ENCODE measurements at places on chromosomes 4 and X. TPM values are rescaled to one million over a fixed set of nuclear protein-coding genes. Genes with fewer than 3 reads are reported as not detected.

DNA sequence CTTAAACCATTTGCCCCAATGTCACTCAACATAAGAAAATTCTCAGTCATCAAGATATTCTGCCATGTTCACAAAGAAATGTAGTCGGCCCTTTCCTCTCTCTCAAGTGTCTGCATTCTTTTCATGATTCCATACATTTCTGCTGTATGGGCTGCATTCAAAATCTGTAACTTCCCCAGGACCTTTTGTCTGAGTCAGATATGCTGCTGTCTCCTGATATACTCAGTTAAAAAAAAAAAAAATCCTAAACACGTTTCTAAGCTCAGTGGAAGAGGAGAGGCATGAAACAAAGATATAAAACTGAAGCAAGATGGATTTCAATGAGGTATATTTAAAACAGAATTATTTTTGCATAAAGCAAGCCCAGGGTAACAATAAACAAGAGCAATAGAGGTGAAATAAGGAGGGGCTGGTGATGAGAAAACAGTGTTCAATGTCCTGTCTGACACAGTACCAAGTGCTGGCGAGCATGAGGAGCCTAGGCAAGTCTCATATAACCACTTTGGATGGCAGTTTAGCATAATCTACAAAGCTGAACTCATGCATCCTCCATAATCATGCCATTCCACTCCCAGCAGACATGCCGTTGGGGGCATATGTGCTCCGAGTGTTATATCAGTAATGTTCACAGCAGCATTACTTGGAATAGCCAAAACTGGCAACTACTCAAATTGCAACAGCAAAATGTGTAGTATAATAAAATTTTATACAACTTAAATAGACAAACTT, 76.7 kb downstream of the MANBA start:
- H3K4me1 ChIP-seq: no peaks in the 10 kb centered on the region
- H3K4me3 ChIP-seq: no peak overlapping the region
- peaks cover 7% of the 10 kb centered on the region for H3K36me3 ChIP-seq
- no peaks in the 10 kb centered on the region for H3K27me3 ChIP-seq

The STX18 gene
- total RNA-seq: 32.8 TPM

- H3K4me3 ChIP-seq: no peak overlapping the region
- H3K4me1 ChIP-seq: no peaks in the 10 kb centered on the region
- DNase-seq: no peak
- H3K36me3 ChIP-seq: no peaks in the 10 kb centered on the region
- no peaks in the 10 kb centered on the region for H3K27me3 ChIP-seq
Observed at GRCh38 chr4:139809757-139810140, 144.1 kb downstream of the MGST2 start.

DNA sequence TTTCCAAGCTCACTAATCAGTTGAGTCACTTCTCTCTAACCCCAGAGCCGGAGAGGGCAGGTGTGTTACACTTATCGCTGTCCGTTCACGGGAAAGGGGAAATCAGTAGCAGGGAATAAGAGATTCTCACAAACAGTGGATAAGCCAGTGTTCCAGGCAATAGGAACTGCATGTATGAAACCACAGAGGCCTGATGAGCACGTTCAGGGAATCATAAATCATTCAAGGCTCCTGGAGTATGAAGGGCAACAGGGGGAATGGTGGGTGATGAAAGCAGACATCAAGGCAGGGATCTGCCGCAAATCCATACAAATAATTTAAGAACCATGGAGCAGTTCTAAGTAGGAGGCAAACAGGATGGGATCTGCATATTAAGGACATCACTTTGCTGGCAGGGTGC, 59.1 kb upstream of the ADGRG2 start:
- peaks cover 13% of the 10 kb centered on the region for H3K27me3 ChIP-seq
- no peak for DNase-seq
- H3K4me3 ChIP-seq: no peak overlapping the region
- no peaks in the 10 kb centered on the region for H3K36me3 ChIP-seq
- no peaks in the 10 kb centered on the region for H3K4me1 ChIP-seq
- no peak overlapping the region for H3K27ac ChIP-seq

Measured in breast epithelium (tissue), 4 donors.